ENCODE measurements at places on chromosomes 12 and 14.

GRCh38 chr12:124636138-124636978 is 68.9 kb upstream of the NCOR2 start:
- no peak for DNase-seq

DNA sequence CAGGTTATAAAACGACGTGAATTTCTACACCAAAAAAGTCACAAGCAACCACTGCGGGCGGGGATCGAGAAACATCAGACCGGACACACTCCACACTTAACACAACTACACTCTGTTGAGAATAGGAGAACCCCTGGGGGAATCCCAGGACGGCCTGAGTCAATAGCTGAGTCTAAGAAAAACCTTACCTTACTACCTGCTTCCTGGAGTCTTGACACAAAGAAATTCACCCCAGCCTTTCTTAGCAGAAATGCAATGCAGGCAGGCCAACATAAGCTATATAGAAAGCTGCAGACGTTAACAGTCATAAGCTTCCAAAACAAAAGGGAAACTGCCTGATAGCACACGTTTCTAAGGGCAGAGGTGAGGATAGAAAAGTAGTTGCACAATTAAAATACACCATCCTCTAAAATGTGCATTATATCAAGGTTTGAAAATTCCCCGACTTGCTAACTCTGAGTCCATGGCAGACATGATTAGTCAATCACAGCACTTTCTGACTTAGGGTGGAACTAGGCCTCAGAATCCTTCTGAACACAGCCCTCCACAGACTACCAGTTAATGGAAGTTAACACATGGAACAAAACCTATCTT is 68.0 kb downstream of the CCDC88C start:
- DNase-seq: no peak

GRCh38 chr12:7642876-7643309 is 22.8 kb downstream of the APOBEC1 start:
- DNase-seq: no peak

GRCh38 chr12:96233939-96234461 is 39.8 kb downstream of the ELK3 start:
- no peak for DNase-seq

- no peak for DNase-seq
Measured at GRCh38 chr12:119117936-119118335, 60.8 kb upstream of the HSPB8 start.

All from SIG-M5 (cell line).